ENCODE measurements at places on chromosomes 6 and 20.
A peak's percentile ranks its signal among the peaks of the same experiment; 100 is the strongest.

DNA sequence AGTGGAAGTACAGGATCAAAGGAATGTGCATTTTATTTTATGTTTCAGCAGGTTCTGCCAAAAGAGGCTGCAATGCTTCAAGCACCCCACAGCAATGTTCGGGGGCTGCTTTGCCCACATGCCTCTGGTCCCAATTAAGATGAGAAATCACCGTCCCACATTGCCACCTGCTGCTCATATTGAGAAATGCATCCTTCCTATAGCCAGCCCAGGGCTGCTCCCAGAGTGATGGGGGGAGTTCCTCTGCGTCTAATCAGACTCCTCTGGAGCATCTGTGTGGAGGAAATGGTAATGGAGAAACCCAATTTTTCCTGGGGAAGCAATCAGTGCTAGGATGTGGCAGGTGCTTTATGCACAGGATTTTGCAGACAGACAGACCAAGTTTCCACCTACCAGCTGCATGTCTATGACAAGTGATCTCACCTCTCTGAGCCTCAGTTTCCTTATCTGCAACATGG lies 33.7 kb downstream of the PTGIS start:
- peak; percentile 9 for DNase-seq

GRCh38 chr6:21123507-21124436 lies 469.8 kb upstream of the SOX4 start:
- DNase-seq: no peak

DNA sequence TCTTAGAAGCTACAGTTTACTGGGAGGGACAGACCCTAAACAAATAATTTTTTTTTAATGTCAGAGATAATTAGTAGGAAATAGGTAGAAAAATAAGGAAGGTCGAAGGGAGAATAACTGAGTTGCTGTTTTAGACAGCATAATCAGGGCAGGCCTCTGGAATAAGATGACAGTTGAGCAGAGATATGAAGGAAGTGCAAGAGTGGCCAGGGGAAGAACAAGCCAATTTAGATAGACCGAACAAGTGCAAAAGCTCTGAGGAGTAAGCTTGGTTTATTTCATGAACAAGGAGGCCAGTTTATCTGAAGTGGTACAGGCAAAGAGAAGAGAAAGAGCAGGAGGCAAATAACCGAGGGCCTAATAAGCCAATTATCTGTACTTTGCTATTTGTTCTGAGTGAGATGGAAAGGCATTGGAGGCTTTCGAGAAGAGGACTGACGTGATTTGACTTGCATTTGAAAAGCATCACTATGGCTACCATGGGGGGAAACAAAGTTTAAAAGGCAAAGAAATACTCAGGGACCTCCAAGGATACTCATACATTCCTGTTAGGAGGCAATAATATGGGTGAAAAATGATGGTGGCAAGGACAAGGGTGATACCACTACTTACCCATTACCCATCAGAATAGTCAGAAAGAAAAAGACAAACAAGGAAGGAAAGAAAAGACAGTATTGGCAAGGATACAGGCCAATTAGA lies 19.7 kb downstream of the PROCR start:
- DNase-seq: no peak

DNA sequence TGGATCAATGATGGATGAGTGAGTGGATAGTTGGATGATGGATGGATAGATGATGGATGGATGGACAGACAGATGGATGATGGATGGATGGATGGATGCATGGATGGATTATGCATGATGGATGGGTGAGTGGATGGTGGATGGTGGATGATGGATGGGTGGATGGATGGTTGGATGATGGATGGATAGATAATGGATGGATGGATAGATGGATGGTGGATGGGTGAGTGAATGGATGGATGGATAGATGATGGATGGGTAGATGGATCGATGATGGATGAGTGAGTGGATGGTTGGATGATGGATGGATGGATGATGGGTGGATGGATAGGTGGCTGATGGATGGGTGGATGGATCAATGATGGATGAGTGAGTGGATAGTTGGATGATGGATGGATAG lies 176.0 kb downstream of the TAF4 start:
- DNase-seq: no peak

GRCh38 chr20:41664584-41664983 lies 46.4 kb upstream of the CHD6 start:
- DNase-seq: no peak

GRCh38 chr6:142531727-142532126 lies 229.9 kb downstream of the ADGRG6 start:
- DNase-seq: no peak

DNA sequence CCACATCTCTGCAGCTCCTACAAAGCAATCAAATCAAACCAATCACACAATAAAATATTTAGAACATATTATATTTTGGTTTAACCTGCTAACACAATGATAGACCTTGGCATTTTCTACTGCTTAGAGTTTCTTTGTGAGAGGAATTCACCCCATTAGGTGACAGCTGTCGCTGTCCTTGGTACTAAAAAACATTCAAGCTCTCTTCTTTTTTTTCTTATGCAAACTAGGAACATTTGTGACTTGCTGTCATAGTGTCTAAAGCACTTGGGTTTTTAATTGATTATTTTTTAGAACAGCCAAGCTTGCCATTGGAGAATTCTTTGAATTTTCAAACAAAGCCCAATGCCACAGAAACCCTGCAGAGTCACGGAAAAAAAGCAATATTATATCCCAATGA lies 46.4 kb downstream of the CNR1 start:
- DNase-seq: no peak

- no peak for DNase-seq
Measured at GRCh38 chr20:5822569-5822968, 72.4 kb downstream of the SHLD1 start.

DNA sequence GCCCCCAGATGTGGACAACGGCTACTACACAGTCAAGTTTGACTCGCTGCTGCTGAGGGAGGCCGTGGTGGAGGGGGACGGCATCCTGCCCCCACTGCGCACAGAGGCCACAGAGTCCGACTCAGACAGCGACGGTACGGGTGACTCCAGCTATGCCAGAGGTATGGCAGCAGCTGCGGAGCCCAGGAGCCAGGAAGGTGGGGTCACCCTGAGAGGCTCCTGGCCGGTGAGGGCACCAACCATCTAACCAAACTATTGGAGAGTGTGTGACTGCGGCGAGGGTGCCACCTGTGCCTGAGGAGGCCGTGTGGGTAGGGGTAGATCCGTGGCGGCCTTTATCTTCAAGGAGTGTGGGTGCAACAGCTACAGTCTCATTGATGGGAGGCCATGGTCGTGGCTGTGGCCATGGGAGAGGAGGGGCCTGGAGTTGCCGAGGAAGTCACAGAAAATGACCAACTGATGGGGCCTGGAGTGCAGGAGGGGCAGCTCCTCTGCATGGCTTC lies 2.8 kb upstream of the LIME1 start:
- no peak for DNase-seq

- DNase-seq: no peak
Measured at GRCh38 chr6:161080263-161080970, 88.8 kb downstream of the MAP3K4 start.

GRCh38 chr20:8903655-8904605 lies 165.0 kb upstream of the PLCB4 start:
- DNase-seq: no peak

- DNase-seq: no peak
Measured at GRCh38 chr6:25388776-25389175, 109.6 kb downstream of the CARMIL1 start.

DNA sequence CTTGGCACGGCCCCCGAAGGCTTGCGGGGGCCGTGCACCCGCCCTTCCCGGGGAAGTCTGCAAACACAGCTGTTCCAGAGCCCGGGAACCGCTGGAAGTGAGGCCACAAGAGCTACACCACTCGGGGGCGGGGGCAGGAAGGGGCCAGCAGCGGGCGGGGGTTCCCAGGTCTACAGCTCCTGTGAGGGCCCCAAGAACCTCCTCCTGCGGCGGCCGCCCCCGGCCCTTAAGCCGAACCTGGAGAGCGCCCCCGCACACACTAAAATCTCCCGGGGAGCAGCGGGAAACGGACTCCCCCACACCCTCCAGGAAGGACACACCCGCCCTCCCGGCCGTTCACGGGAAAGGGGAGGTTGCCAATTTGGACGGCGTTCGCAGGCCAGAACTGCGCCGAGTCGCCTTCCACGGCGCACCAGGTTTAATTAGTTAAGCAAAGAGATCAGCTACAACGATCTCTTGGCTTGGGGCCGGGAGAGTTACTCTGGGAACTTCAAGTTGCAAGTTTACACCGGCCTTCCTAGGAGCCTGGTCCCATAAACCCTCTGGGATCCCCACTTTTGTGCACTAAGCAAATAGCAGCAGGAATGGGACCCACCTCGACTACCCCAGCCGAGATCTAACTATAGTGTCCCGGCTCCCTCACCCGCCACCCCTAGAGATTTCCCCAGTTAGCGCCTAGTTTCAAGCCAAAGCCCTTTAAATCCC lies 1.7 kb downstream of the JAG1 start:
- DNase-seq: peak; percentile 21

- no peak for DNase-seq
Measured at GRCh38 chr6:24899136-24899996, 36.4 kb downstream of the RIPOR2 start.

GRCh38 chr6:16018626-16019025 lies 110.3 kb upstream of the MYLIP start:
- no peak for DNase-seq

DNA sequence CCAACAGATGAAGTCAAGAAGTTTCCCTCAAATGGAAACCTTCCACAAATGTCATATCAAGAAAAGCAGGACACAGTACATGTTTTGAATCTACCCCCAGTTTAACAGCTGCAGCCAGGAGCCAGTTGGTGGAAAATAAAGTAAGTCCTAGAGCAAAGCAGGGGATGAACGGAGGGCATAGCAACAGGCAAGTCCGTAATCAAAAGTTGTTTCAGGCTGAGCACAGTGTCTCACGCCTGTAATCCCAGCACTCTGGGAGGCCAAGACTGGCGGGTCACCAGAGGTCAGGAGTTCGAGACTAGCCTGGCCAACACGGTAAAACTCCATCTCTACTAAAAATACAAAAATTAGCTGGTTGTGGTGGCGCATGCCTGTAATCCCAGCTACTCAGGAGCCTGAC lies 2.4 kb upstream of the SALL4 start:
- no peak for DNase-seq

GRCh38 chr6:105566503-105566902 lies 163.6 kb upstream of the PREP start:
- DNase-seq: no peak

- DNase-seq: no peak
Measured at GRCh38 chr20:54092021-54092420, 21.6 kb upstream of the BCAS1 start.

DNA sequence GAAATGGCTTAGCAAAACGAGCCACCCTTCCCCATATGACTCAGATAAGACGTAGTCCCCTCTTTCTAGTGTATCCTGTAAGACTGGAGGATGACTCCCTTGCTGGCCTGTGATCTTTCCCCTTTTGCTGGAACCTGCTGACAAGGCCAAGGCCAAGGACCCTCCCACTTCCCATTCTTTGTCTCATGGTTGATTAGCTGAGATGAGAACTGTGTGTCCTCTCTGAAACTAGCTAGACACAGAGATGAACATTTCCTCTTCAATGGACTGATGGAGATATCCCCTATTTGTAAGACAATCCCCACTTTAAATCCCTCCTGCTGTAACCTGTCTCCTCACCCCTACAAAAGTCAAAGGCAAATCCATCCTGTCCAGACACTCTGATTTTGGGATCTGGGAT lies 33.4 kb upstream of the SCRT2 start:
- DNase-seq: no peak

- no peak for DNase-seq
Measured at GRCh38 chr6:154370545-154370944, 13.9 kb upstream of the IPCEF1 start.

GRCh38 chr6:158019416-158019815 lies 37.8 kb downstream of the SYNJ2 start:
- DNase-seq: no peak

DNA sequence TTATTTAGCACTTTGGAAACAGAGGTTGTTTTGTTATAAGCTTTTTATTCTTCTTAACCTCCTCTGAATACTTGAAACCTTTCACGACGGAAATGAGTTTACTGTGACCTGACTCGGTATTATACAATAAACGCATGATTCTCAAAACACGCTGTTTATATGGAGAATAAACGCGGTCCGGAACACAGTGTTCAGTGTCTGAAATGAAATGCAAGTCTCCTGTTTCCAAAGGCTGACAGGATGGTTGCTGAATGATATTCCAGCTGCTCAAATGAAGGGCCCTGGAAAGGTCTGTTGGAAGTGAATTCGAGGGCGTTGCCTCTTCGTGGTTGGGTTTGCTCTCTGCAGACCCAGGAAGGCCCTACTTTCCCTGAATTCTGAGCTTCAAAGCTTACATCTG lies 83.4 kb downstream of the RSPH3 start:
- no peak for DNase-seq

GRCh38 chr6:118596774-118597320 lies 48.8 kb downstream of the PLN start:
- DNase-seq: no peak

- no peak for DNase-seq
Measured at GRCh38 chr6:60991427-60992028, 1294.5 kb downstream of the KHDRBS2 start.

DNA sequence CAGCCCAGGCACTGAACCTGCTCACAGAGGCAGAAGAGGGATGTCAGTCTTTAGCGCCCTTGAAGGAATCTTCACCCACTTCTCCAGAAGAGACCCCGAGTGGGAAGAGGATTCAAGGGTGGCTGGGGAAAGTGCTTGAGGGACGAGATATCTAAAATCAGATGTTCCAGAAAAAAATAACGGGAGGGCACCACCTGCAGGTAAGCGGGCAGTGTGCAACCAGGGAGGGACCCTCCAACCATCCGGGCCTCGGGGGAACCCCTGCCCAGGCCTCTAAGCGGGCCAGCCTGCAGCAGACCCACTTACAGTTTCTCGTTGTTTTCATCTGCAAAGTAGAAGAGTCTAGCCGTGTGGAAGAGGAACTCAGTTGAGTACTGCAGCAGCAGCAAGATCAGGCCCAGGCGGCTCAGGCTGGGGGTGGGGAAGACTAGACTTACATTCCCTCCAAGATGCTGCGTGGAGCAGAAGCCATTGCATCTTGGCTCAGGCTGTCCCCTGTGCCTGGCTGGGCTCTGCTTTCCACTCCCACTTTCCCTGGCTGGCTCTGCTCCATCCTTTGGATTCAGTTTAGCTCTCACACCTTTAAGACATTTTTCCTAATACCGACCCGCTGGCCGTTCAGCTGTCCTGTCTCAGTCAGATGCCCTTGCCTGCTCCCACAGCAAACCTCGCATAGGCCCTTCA lies 71.0 kb downstream of the TRAM2 start:
- no peak for DNase-seq

GRCh38 chr6:47413752-47414422 lies 63.7 kb upstream of the CD2AP start:
- DNase-seq: no peak

DNA sequence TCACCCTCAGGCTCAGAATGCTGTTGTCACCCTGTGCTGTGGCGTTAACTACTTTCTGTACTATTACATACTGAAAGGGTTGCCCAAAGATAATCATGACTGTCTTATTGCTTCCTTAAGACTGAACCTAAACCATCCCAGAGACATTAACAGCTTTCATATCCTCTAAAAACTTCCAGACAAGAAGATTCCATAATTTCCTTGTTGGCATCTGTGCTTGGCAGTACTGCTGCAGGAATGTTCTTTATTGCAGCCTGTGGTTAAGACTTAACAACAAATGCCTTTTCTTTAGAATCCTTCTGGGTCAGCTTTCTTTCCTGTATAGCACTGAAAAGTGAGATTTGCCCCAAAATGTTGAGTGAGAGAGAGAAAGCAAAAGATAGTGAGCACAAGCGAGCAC lies 109.7 kb downstream of the GJA10 start:
- no peak for DNase-seq

All from nucleus accumbens (tissue), 56 donors.